ENCODE measurements at places on chromosomes 5 and 9. TPM values are rescaled to one million over a fixed set of nuclear protein-coding genes. Genes with fewer than 3 reads are reported as not detected.

DNA sequence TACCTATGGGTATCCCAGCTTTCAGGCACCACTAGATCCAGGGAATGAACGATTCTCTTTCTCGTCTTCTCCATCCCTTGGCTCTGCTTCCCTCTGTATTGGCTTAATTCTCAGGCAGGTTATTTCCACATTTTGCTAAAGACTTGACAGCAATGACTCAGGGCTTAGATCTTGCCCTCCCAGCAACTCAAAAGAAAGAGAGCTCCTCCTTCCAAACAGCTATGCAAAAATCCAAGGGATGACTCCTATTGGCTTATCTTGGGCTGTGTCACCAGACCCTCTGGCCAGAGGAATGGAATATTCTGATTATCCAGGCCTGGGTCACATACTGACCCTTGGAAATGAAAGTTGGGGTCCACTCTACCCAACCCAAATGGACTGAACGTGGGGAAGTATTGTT lies 270.2 kb downstream of the NTRK2 start:
- DNase-seq, result no peak

PCDHA13 gene
- not detected for total RNA-seq

TAF1L gene
- total RNA-seq, result 0.05 TPM

DNA sequence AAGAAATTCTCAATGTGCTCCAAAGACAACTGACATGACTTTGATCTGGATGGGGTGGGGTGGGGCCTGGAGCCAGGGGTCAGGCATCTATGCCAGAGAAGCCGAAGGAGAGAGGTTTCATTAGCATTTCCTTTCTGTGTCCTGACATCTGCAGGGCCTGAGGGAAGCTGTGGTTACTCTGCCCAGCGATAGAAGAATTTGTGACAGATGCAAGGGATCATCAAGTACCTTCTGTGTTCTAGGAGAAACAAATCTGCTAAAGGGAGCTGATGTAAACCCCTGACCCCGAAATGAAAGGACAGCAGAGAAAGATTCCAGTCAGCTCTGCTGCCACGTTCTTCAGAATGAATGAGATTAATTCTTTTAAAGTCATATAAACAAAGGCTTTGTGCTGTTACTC lies 335.7 kb downstream of the PRELID2 start:
- no peak for DNase-seq

DNA sequence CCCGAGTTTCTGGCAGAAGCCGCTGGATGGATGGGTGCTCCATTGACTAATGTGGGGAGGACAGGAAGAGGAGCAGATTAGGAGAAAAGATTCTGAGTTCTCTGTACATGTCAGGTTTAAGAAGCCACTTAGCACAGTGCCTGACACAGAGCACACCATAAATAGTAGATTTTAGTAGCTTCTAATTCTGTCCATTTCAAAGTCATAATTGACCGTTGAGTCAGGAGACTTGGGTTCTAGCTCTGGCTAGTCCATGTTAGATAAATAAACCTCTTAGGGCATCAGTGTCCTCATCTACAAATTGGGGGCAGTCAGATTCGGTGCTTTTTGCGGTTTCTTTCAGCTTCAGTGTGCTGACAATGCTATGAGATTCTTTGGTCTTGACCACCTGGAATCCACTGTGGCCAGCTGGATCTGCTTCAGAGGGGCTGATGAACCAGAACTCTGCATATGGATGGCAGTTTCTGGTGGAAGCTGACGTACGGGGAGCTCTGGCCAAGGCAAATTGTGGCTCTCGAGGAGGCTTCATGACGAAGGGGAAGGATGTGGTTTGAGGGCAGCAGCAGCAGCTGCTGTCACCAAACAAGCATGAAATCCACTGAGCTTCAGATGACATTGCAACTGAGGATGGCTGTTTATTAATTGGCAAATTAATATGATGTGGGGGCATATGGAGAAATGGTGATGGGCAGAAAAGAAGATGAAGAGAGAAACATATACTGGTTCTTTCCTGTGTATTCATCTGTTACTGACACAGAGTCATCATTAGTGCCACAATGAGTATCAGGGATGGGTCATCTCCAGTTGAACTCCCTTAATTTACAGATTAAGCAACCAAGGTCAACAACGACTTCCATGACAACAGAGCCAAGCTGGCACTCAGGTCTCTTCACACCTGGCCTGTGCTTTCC lies 134.4 kb downstream of the AOPEP start:
- no peak for DNase-seq

TMC1 gene
- total RNA-seq, result 1.00 TPM

GRCh38 chr9:106023455-106023854 lies 329.1 kb downstream of the TMEM38B start:
- no peak for DNase-seq

IQGAP2 gene
- total RNA-seq, result 12.9 TPM

PCDHA7 gene
- not detected for total RNA-seq

- DNase-seq, result no peak
Measured at GRCh38 chr5:31232273-31232888, 38.9 kb downstream of the CDH6 start.

DNA sequence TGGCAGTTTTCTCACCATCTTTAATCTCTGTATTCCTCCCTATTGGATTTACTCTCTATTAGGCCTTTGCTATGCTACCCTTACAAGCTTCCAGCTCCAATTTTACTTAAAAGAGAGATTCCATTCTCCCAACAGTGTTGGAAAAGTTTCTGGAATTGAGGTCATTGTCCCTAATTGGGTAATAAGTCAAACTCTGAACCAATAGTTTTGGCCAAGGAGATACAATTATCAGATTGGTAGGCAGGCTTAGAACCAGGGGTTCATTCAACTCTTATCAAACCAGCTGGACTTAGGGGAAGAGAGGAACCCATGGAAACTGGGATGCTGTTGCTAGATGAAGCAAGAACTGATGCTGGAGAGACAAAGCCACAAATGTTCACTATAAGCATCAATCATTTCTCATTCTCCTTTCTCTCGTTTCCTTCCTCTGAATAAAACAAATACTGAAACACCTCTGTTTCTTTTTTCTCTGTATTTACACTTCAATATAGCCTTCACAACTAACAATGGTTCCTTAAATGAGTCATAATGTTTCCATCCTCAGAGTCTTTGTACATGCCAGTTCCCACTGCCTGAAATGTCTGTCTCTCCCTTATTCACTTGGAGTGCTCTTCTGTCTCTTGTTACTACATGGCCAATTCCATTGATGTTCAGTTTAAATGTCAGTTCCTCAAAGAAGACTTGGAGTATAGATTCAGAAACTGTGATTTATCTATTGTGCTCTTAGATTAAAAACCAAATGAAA lies 587.3 kb downstream of the GABRG2 start:
- DNase-seq, result no peak

FOXD4L4 gene
- total RNA-seq, result not detected

DNA sequence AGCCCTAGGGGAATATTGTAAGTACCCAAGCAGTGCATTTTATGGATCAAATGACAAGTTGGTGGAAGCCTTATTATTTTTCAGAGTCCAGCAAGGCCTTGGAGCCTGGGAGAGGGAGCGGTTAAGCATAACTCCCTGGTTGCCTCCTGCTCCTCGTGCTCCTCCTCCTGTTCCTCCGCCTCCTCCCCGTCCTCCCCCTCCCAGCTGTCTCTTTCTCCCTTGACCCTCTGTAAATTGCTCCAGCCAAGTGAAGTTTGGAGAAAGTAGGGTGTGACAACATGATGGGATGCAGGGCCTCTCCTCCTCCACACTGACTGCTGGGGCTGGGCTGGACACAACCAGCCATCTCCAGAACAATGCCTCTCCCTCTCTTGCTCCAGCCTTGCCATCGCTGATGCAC lies 586.9 kb downstream of the CCDC171 start:
- DNase-seq, result no peak

DNA sequence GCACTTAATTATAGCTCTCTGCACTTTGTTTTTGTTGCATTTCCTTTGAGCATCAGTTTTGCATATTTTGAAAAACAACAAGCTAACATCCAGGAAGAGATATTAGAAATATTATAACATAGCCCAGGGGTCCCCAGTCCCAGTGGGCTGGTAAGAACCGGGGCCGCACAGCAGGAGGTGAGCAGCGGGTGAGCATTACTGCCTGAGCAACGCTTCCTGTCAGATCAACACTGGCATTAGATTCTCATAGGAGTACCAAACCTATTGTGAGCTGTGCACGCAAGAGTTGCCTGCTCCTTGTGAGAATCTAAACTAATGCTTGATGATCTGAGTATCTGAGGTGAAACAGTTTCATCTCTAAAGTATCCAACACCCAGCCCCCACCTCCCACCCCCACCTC lies 675.9 kb upstream of the ZNF608 start:
- DNase-seq, result no peak

GNA14 gene
- total RNA-seq, result 5.2 TPM

GRCh38 chr9:101578378-101578777 lies 16.4 kb downstream of the PPP3R2 start:
- no peak for DNase-seq

RASGRF2 gene
- total RNA-seq, result 6.8 TPM
